ENCODE measurements at places on chromosomes 7 and 10.

GRCh38 chr7:148461392-148462179 is 129.0 kb upstream of the C7orf33 start:
- no peak for DNase-seq

GRCh38 chr10:114053946-114054345 is 10.3 kb downstream of the ADRB1 start:
- DNase-seq = no peak

DNA sequence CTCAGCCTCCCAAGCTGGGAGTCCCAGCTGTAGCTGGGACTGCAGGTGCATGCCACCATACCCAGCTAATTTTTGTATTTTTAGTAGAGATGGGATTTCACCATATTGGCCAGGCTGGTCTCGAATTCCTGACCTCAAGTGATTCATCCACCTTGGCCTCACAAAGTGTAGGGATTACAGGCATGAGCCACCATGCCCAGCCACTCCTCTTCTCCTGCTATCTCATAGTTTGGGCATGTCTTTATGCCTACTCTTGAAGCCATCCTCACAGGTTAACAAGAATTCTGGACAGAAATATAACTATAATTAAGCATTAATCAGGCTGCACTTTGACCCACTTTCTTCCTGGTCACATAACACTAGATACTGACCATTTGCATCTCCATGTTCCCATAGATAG is 28.6 kb upstream of the C10orf67 start:
- DNase-seq = no peak

DNA sequence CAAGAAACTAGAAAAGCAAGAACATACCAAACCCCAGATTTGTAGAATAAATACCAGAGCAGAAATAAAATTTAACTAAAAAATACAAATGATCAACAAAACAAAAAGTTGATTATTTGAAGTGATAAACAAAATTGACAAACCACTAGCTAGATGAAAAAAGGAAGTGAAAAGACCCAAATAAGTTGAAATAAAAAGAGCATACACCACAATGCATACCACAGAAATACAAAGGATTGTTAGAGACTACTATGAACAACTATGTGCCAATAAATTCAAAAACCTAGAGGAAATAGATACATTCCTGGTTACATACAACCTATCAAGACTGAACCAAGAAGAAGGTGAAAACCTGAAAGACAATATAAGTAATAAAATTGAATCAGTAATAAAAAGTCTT is 333.4 kb downstream of the SH2D4B start:
- DNase-seq = no peak

DNA sequence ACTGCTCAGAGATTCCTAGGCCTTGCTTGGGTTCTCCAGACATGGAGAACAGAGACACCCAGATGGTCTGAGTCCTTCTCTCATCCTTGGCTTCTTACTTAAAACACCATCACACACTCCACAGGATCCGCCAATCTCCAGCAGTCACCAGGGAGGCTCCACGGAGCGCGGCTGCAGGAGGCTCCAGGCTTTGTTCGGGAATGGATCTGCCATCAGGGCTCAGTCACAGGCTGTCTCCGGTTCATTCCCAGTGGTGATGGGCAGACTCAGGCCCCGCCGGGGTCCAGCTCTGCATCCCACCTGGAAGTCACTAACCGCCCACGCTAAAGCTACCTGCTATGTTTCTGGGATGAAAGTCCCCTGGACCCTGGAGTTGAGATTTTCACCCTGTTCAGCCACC is 312.9 kb downstream of the TCERG1L start:
- no peak for DNase-seq

GRCh38 chr7:2049782-2050510 is 182.8 kb downstream of the MAD1L1 start:
- DNase-seq = no peak

GRCh38 chr10:76554478-76554877 is 1083.1 kb downstream of the KCNMA1 start:
- DNase-seq = no peak

DNA sequence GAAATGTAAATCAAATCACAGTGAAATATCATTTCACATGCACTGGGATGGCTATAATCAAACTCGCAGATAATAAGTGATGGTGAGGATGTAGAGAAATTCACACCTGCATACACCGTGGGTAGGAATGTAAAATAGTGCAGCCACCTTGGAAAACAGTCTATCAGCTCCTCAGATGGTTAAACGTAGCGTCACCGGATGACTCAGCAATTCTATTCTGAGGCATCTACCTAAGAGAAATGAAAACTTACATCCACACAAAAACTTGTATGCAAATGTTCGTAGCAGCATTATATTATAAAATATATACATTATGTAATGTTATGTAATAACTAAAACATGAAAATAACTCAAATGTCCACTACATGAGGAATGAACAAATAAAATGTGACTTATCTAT is 38.9 kb downstream of the SH3PXD2A start:
- DNase-seq = no peak

DNA sequence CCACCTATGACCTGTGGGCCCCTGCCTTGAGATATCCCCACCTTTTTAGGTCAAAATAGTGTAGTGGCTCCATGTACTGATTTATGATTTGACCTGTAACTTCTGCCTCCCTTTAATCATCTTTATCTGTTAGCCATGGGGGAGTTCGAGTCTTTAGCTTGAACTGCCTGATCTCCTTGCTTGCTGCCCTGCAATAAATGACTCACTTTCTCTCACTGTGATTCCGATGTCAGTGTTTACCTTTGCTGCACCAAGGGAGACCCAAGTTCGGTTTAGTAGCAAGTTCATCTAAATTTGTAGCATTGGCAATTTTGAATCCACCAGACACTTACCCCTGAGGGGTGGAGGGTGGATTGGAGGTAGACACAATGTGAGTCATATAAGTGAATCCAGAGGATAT is 814.6 kb upstream of the AUTS2 start:
- no peak for DNase-seq

DNA sequence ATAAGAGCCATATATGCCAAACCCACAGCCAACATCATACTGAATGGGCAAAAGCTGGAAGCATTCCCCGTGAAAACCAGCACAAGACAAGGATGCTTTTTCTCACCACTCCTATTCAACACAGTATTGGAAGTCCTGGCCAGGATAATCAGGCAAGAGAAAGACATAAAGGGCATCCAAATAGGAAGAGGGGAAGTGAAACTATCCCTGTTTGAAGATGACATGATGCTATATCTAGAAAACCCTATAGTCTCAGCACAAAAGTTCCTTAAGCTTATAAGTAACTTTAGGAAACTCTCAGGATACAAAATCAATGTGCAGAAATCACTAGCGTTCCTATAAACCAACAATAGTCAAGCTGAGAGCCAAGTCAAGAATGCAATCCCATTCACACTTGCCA is 23.8 kb upstream of the STARD3NL start:
- no peak for DNase-seq

DNA sequence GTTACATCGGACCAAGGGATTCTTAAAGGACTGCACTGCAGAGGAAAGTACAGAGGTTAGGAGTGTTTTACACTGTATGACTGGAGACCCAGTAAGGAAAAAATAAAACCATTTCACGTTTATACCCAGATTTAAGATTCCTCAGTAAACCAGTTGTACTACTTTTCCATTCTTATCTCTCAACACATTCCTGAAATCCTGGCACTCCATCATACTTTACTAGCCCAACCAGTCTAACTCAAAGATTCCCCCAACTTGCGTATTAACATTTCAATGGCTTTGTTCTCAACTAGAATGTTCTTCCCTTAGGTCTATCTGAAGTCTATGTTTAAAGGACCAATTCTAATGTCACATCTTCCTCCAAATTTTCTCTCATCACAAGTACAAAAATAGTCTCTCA is 8.0 kb downstream of the CCDC186 start:
- no peak for DNase-seq

DNA sequence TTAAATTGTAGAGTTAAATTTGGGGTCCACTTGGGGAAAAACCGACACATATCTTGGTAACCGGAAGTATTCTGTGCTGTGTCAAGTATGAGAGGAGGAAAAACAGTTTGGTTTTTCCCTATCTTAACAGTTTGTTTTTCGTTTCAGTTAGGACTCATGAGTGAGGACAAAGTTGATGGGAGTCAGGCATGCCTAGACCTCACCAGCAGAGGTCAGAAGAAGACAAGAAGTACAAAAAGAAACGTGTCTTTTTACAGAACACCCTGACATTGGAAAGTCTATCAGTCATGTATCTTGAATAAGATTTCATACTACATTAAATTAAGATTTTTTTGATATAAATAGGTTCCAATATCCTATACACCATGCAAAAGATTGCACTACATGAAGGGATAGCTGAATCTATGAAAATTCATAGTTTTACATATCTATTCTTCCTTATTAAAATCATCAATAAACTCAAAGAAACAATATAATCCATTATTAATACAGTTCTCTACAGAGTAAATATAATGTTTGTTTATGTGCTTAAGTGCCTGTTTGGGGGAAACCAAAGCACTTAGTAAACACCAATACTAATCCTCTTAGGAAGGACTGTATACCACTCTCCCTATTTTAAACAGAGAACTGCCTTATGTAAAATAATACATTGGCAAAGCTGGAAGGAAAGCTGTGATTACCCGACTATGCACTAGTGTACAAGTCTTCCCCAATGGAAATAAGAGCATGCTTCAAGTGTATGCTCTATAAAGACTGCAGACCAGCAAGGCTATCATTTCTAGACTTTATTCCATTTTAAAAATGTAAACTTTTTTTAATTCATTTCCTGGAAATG is 95.6 kb downstream of the USP6NL start:
- peak; percentile 90 for DNase-seq

- DNase-seq = no peak
Observed at GRCh38 chr10:31866118-31866670, 62.4 kb downstream of the ARHGAP12 start.

- DNase-seq = no peak
Observed at GRCh38 chr10:95354110-95354509, 63.3 kb upstream of the PDLIM1 start.

GRCh38 chr10:124415210-124415609 is 3.5 kb downstream of the OAT start:
- DNase-seq = no peak
